Ureter (tissue), 1 donor: ENCODE measurements at places on chromosomes 5 and 9. TPM values are rescaled to one million over a fixed set of nuclear protein-coding genes. Genes with fewer than 3 reads are reported as not detected.
A peak's percentile ranks its signal among the peaks of the same experiment; 100 is the strongest.

- no peak for DNase-seq
Measured at GRCh38 chr9:137670391-137671195, 51.8 kb downstream of the EHMT1 start.

DNA sequence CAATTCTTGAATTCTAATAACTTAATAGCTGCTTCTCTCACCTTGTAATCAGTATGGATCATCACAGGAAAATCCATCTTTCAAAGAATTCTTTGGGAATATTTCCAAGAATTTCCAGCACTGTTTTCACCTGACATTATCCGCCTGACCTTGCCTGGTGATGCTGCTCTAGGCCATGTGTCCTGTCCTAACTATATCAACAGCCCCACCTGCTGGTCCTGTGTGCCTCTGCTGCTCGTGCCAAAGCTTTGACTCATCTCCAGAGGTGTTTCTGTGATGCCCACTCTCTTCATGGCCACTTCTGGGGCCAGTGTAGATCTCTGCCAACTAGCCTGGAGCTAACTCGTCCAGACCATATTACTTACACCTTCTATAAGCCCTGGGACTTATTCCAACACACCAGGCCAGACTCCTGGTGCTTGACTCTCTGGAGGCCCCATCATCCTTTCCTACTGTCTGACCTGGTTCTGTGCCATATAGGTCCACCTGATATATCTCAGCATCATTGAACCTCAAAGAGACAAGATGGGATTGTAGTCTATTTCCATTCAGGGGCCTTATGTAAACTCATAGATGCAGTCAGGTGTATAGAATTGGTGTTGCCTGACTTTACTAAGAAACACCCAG is 67.5 kb upstream of the CKMT2 start:
- peak; percentile 51 for DNase-seq

- DNase-seq, result no peak
Measured at GRCh38 chr9:73280113-73280512, 128.4 kb downstream of the ANXA1 start.

DNA sequence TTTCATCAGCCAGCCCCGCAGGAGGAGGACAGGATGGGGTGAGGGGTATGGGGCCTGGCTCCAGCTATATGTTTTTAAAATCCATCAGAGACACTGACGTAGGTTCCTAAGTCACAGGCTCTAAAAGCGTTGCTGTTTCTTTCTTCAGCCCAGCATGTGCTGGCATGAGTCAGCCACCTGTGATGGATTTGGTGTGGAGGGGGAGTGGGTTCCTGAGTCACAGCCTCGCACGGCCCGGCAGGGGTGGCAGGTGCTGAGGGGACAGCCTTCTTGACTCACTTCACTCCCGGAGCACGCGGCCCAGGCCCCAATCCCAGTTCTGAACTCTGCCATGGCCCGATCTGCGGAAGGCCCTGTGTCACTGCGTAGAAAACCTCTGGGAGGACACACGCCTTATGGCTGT is 38.8 kb upstream of the RPL26L1 start:
- DNase-seq, result no peak

DNA sequence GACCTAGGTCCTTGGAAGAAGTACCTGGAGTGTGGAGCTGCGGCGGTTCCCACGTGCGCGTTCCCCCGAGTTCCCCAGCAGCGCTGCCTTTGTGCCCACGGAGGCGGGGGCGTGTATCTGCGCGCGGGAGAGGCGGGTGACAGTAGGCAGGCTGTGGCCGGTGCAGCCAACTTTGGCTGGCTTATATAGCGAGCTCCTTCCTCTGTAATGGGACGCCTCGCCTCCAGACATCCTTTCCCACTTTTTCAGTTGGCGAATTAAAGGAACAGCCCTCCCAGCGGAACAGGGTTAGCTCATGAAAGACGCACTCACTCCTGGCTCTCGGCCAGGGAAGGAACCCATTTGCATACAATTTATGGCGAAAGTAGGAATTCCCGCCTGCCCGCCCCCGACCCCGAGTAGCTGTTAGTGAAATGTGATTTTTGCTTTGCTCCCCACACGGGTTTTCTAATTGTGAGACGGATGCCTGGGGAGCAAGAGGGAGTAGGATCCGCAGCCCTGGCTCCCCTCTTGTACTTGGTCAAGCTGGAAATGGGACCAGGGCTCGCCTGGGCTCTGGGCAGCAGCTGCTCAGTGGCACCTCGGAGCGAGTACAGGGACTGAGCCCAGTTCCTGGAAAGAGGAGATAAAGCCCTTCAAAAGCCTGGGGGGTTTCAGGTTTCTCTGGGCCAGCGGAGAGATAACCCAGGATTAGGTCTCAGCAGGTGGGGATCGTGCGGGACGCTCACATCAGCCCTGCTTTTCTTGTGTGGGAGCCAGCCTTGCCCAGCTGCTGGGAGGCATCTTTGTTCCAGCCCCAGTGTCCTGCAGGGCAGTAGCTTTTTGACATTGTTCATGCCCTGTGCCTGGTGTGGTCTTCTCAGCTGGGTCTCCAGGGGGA is at the start of gene TNC:
Gene TNC, minus strand, starts transcription at position 159 of the 880 bp plus-strand sequence. CDS start 27,139 bp downstream, outside the sequence.
- peak; percentile 67 for DNase-seq

DNA sequence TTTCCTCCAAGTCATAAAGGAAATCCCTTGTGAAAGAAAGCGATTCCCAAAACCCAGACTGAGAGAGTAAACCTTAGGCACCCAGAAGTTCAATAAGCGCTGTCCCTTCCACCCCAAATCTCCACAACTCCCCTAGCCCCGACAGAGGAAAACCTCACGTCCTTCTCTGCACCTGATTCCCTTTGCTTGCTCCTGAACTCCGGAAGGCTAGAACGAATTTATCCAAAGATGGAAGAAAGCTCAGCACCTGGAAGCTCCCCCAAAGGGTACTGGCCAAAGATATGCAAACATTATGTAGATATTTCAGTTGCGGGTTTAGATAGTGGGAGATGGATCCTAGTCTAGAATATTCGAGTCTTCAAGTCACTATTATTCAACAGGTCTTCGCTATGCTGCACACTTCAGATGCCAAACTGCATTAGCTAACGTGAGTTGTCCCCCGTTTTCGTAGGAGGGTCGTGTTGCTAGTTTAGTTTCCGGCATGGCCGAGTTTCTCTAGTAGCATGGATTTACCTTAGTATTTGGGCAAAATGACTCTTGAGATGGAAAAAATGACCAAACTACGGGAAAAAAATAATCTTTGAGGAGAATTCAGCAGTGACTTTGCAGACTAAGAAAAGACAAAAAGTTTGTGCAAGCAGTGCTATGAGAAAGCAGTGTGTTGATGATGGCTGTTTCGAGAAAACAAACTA is 27.7 kb downstream of the NR2F1 start:
- no peak for DNase-seq

GRCh38 chr9:116074658-116075057 is 78.9 kb upstream of the PAPPA start:
- no peak for DNase-seq

GRCh38 chr9:132001567-132001966 is 78.1 kb downstream of the MED27 start:
- no peak for DNase-seq

DNA sequence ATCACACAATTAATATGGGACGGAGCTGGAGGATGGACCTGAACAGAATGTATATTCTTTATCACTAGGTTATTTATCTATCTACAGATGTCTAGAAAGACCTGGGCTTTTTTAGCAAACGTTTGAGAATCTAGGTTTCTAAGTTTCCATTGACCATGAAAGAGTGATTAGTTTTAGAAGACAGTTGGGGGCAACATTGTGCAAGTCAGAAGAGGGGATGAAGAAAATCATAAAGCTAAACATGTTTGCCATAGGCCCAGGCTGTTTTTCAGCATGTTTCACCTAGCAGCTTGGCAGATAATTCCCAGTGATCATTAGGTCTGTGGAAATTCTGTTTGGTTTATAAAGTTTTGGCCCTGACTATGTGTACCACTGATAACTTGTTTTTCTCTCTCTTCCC is 44.1 kb upstream of the CDKN2B start:
- no peak for DNase-seq

DNA sequence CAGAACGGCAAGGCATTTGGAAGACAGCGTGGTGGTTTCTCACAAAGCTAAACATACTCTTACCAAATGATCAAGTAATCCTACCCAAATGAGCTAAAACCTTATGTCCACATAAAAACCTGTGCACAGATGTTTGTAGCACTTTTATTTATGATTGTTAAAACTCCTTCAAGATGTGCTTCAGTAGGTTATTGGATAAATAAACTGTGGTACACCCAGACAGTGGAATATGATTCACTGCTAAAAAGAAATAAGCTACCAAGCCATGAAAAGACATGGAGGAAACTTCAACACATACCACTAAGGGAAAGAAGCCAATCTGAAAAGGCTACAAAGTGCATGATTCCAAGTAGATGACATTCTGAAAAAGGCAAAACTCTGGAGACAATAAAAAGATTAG is 94.2 kb downstream of the FOXD1 start:
- no peak for DNase-seq

DNA sequence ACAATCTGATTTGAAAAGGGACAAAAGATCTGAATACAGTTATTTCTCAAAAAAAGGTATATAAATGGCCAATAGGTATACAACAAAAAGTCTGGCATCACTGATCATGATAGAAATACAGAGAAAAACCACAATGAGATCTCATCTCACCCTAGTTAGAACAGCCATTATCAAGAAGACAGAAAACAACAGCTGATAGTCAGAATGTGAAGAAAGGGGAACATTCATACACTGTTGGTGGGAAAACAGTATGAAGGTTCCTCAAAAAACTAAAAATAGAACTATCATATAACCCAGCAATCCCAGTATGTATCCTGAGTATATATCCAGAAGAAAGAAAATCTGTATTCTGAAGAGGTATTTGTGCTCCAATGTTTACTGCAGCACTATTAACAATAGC is 75.7 kb upstream of the OR2K2 start:
- no peak for DNase-seq

DNA sequence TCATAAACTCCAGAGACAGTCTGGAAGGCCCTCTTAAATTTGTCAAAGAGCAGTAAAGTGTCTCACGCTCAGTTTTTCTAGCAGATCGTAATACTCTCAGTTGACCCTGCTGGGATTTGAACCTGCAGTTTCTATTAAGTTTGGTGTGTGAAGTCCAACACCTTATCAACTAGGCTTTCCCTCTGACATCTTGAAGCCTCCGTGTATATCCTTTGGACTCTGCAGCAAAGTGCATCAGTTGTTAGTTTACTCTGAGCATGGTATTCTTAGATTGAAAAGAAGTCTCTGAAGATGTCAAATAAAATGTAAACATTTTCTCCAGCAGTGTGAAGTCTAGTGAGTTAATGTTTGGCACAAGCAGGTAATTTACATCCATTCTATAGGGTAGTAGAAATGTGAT is 2.4 kb downstream of the FUBP3 start:
- DNase-seq, result no peak

GRCh38 chr9:21902136-21902535 is 92.1 kb downstream of the CDKN2A start:
- no peak for DNase-seq

DNA sequence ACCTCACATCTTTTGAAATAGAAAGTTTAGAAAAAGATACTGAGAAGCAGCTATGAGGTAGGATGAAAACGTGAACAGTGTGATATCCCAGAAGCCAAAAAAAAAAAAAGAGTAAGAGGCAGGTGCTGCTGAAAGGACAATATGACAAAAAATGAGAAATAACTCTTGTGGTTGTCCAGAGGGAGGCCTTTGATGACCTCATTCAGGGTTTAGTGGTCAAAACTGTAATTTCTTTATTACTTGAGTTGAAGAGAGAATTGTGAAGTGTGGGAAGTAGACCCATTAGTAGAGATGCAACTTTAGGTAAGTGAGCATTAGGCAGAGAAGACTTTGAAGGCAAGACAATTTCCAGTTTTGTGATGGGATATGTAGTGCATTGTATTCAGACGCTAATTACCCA is 1306.3 kb upstream of the ACO1 start:
- no peak for DNase-seq

GRCh38 chr5:98108497-98108896 is 665.0 kb upstream of the RGMB start:
- no peak for DNase-seq

DNA sequence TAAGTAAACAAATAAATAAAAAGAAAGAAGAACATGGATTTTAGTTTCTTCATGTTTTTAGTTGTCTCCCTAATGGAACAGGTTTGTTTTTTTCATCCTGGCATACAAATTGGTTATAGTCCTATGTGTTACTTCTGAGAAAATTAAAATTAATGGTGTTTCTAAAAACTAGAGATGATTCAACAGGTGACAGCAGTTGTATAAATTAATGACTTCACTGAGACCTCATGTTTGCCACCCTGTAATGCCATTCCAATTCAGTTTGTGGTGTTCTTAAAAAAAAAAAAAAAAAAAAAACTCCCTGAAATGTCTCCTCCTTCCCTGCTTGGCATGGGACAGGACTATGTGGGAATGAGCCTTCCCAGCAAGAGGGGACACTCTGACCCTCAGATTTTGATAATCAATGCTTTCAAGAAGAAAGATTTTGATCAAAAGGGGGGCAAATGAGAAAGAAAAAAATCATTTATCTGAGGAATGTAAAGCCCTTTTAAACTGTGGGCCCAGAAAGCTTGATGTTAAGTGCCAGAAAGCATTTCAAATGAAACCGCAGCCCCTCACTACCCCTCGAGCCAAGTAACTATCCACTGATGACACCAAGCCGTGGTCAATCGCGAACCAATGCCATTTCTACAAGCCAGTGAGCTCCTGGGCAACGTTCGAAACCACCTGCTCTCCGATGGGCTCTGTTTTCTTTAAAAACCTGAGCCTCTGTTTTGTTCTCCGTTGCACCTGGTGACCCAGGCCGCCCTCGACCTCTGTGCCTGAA is 941 bp downstream of the EXD3 start:
- no peak for DNase-seq

DNA sequence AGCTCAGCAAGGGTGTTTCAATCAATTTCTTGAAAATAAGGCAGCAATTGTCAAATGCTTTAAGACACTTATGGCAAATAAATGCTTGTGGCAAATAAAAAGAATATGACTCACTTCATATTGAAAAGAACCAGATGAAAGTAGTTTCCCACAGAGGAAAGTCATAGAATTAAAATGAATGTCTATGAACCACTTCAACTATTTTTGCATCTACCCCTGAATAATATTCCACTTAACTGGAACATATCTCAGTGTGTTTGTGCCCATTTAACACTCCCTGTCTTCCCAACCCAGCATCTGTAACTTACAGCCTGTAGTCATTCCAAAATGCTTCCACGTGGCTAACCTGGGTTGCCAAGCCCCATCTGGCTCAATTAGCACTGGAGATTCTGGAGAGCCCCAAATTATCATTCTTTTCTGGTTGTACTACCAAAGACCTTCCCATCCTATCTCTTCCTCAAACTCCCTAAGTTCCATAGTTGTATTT is 84.7 kb downstream of the FEM1C start:
- no peak for DNase-seq

GRCh38 chr5:143261748-143262392 is 141.6 kb downstream of the NR3C1 start:
- no peak for DNase-seq

DNA sequence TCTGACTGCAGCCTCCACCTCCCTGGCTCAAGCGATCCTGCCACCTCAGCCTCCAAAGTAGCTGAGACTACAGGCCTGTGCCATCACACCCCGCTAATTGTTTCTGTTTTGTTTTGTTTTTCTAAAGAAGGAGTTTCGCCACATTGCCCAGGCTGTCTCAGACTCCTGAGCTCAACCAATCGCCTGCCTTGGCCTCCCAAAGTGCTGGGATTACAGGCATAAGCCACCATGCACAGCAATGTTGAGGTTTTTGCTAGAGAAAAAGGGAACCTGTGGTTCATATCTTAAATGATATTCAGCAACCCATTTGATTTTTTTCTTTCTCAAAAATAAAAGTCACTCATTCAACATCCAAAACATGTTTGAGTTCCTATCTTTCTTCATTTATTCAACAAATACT is 20.4 kb upstream of the DELE1 start:
- DNase-seq, result no peak

The HTR1A gene
- 1.8 TPM for total RNA-seq

The NSG2 gene
- not detected for total RNA-seq

The PAPPA gene
- 4.9 TPM for total RNA-seq

The TRIM52 gene
- 22.5 TPM for total RNA-seq

The ANKRD20A1 gene
- total RNA-seq, result 4.4 TPM

The PPIP5K2 gene
- 85.0 TPM for total RNA-seq

The PHYHD1 gene
- 26.6 TPM for total RNA-seq
